Brain pericyte (primary cell): ENCODE measurements at places on chromosomes 16 and 17.

DNA sequence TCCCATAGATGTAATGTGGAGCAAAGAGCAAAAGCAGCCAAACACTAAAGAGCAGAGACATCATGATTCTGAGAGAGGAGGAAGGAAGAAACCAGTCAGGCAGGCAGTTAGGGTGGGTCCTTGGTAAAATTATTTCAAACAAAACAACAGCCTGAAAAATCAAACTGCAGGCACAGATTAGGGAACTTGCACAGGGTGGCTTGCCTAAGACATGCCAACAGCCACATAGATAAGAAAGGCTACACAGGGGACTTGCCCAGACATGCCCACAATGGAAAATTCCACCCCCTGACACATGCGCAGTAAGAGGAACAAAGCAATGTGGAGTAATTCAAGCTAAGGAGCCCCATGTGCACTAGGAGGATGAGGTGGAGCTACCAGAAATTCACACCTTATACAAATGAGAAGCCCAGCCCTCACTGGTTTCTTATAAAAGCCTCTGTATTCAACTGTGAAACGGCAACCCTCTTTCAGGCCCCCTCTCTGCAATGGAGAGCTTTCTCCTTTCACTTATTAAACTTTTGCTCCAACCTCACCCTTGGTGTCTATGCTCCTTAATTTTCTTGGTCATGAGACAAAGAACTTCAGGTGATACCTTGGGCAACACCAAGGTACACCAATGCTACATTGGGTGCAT is 7.3 kb upstream of the GAS7 start:
- DNase-seq = no peak

DNA sequence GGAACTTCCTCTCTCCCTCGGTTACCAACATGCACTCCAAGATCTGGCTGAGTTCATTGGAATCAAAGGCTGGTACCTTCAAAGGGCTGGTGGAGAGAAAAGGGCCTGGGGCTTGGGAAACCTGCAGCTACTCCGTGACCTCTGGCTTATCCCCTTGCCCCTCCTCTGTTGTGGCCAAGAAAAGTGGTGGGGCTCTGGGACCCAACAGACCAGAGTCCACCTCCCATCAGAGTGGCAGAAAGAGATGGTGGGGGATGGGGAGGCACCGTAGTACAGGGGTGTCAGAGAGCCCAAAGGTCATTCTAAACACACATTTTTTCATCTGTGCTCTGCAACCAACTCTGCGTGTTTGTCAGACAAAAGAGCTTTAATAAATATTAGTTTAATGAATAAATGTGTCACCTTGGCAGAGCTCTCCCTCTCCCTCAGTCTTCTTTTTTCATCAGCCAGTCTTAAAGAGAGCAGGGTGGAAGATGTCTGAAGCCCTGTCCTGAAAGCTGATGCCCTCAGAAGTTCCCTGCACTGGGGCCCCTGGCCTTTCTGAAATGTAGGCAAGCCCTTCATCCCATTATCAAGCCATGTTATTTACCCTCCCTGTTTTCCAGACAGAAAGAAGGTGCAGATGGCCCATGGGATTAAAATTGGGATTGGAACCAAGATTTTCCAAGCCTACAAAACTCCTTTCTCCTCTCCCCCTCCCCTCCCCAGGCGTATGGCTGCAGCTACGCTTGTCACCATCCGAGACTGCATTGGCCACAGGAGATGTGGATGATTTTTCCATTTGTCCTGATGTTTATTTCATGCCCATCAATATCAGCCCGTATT is 227.3 kb downstream of the CCDC182 start:
- no peak for DNase-seq

DNA sequence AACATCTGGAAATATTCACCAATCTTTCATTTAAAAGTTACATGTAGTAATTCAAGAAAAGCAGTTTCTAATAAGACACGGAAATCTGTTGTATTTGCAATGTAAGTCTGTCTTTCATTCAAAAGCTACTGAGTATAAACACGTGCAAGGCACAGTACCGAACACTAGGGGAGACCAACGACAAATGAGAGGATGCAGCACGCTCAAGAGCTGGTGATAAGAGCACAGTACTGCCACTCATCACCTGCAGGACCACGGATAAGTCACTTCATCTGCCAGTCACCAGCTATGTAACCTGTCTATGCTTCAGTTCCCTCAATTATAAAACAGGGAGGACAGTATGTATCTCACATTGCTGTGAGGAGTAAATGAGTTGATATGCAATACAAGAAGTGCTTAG is 67.1 kb downstream of the CLEC18A start:
- no peak for DNase-seq

DNA sequence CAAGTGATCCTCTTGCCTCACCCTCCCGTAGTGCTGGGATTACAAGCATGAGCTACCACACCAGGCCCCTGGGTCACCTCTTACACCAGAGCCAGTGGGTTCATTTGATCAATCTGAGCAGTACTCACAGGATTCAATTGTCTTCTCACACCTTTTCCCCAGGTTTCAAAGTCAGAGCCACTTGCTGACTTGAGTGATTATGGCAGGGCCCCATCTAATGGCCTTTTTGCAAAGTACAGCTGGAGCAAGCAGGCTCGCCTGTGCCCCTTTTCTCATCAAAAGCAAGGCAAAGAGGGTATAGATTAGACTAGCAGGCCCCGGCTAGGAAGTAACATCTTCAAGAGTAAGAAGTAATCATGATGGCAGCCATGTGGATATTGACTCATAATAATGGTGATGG is 114.8 kb upstream of the NOL11 start:
- DNase-seq = no peak

- DNase-seq = no peak
Measured at GRCh38 chr17:47732399-47733046, 513 bp upstream of the TBX21 start.

DNA sequence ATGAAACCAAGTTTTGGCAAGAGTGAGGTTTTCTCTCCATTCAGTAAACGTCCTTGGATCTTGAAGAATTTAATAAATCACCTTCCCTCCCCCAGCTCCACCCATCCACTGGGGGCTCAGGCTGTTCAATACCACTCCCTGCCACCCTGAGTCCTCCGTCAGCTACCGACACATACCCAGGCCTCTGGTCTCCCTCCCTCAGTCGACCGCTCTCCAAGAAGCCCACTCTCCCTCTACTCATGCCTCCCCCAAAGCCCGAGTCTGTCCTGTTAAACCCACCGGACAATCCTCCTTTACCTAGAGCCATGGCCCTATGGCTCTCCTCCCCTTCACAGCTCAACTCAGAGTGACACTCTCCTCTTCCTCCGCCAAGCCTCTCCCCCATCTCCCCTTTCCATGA is 19.7 kb upstream of the SLC4A1 start:
- DNase-seq = no peak

- no peak for DNase-seq
Measured at GRCh38 chr16:31277659-31278260, 18.0 kb downstream of the ITGAM start.

GRCh38 chr17:32161506-32162365 is 19.4 kb downstream of the RHOT1 start:
- DNase-seq = no peak

- no peak for DNase-seq
Measured at GRCh38 chr17:17757956-17758845, 76.9 kb downstream of the RAI1 start.

GRCh38 chr16:48824271-48824670 is 214.3 kb upstream of the N4BP1 start:
- no peak for DNase-seq

GRCh38 chr16:50040018-50040417 is 15.0 kb downstream of the CNEP1R1 start:
- no peak for DNase-seq

DNA sequence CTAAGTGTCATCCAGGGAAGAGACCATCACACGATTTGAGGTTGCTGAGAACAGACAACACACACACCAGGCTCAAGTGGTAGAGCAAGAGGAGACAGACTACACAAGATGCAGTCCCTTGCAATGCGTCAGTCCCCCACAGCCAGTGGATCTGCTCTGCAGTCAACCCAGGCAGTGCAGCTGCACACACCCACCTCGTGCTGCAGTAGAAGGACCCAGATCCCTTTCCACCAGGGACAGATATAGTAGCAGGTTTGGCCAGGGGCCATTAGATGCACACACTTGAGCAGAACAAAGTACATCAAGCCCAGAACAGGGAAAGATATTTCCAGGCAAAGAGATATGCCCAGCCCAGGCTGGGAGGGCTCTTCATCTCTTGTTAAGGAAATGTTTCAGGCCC is 112.9 kb downstream of the GRIN2A start:
- DNase-seq = no peak

GRCh38 chr16:20735490-20735889 is 6.1 kb downstream of the THUMPD1 start:
- no peak for DNase-seq

DNA sequence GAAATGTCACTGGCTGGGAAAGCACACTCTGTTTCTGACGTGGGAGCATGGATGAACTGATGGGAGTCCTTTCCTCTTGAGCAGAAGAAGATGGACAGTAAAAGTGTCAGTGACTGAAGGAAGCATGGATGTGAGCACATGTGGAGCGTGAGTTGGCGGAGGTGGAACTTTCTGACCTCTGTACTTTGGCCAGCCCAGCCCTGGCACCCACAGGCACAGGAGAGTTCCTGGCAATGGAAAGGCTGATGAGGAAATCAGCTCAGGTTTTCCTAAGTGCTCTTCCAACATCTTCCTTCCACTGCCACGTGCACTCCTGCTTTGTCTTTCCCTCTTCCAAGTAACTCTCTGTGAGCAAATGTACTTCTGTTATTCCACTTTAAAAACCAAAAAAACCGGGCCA is 276.8 kb downstream of the NTN1 start:
- no peak for DNase-seq

GRCh38 chr17:75774991-75775668 is 9.5 kb upstream of the UNK start:
- DNase-seq = no peak

DNA sequence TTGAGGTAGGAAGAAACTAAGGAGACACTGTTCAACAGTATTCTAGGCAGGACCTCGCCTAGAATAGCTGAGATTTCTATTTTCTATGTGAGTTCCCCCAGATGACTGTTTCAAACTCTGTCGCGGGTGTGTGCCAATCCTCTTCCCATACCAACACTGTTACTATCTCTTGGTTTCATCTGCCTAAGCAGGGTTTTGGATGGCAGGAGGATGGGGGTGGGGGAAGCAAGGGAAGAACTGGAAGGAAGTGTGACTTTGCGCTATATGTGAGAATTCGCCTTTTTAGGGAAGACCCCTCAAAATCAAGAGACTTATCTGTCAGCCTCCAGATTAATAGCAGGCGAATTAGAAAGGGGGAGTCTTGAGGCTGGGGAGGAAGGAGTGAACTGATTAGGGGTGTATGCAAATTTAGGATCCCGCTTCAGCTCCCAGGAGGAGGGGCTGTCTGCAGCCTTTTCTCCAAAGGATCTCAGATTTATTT is 521 bp upstream of the G6PC3 start:
- no peak for DNase-seq

- DNase-seq = no peak
Measured at GRCh38 chr17:49388692-49389513, 25.8 kb downstream of the PHB1 start.

GRCh38 chr16:50659806-50660205 is 21.3 kb downstream of the SNX20 start:
- DNase-seq = no peak

DNA sequence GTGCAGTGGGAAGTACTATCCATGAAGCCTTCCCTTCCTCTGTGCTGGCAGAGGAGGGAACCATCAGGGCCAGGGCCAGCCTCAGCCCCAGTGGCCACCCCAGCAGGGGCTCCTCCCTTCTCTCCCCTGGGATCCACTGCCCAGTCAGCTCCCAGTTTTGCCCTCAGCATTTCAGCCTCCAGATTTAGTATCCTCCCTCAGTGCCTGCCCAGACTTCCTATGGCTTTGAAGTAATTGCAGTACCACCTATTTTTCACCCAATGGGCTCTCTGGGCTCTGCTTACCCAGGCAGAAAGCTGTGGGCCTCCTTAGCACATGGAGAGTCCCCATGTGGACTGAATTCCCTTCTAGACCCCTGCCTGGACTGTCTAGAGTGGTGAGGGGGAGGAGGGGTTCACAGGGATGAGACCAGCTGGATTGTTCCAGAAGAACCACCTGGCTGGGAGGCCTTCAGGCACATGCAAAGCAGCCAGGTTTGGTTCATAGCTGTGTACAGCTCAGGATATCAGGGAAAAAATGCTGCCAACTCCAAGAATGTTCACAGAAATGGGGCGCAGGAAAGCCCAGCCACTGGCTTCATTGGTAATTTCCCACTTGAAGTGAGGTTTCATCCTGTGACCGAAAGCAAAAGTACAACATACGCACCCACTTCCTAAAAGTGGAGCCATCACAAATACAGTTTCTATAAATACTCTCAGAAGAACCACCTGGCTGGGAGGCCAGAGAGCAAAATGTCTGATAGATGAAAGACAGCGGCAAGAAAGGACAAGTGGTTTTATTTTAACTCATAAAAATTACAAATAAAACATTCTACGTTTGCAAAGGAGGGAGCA is 15.2 kb upstream of the HERPUD1 start:
- DNase-seq = no peak

DNA sequence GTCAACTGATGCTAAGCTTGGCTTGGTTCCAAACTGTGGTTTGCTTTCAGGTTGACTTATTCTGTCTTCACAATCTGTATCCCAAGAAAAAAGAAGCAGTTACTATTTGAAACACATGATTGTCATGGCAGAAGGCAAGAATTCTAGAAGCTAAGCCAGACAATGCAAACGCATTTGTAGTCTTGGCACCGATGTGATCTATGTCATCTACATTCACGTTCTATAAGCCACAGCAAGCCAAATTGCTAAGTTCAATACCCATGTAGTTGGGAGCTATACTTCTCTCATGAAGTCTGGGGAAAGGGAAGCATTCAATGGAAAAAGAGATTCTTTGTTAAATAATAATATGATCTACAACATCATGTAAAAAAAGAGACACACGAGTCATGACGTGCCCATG is 18.3 kb upstream of the KIF2B start:
- DNase-seq = no peak

DNA sequence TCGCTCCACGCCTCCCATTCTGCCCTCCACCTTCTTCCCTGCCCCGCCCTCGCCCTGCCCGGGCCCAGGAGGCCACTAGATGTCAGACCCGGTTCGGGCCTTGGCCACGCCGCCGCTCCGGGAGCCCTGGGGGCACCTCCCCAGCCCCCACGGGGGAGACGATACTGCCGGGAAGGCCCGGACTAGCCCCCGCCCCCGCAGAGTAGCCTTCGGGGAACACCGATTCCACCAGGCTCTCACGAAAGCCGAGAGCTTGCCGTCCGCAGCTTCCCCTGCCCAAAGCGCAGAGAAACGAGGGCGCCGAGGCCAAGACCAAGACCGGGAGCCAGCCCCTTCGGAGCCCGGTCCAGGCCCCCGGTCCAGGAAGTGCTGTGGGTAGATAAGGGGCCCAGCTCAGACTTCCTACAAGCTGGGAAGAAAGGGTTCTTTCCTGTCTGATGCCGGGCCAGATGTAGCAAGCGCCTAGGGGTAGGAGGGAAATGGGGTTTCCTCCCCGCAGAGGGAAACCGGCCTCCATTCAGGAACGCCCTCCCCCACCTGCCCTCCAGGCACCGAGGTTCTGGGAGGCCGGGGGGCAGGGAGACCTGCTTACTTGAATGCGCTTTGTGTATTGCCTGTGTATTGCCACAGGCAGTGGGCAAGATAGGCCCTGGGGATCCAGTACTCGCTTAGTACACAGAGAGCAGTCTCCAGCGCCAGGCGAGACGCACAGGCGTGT is 806 bp upstream of the CYB561 start:
- no peak for DNase-seq

GRCh38 chr17:40827746-40828453 is 5.5 kb upstream of the KRT10 start:
- DNase-seq = no peak
